ENCODE measurements at places on chromosomes 3 and 15.
A peak's percentile ranks its signal among the peaks of the same experiment; 100 is the strongest.

GRCh38 chr15:99361545-99362185 is 110.4 kb downstream of the LRRC28 start:
- DNase-seq: no peak

DNA sequence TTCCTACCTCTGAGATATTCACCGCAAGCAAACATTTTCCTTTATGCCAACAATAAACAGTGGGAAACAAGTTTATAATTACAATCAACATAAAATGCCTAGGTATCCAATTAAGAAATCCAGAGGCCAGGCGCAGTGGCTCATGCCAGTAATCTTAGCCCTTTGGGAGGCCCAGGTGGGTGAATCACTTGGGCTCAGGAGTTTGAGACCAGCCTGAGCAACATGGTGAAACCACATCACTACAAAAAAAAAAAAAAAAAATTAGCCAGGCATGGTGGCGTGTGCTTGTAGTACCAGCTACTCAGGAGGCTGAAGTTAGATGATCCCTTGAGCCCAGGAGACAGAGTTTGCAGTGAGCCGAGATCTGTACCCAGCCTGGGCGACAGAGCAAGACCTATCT is 17.3 kb downstream of the TBC1D2B start:
- DNase-seq: no peak

- no peak for DNase-seq
Measured at GRCh38 chr15:40420071-40420713, 14.6 kb downstream of the IVD start.

GRCh38 chr3:12159227-12159601 is 502 bp upstream of the TIMP4 start:
- no peak for DNase-seq

DNA sequence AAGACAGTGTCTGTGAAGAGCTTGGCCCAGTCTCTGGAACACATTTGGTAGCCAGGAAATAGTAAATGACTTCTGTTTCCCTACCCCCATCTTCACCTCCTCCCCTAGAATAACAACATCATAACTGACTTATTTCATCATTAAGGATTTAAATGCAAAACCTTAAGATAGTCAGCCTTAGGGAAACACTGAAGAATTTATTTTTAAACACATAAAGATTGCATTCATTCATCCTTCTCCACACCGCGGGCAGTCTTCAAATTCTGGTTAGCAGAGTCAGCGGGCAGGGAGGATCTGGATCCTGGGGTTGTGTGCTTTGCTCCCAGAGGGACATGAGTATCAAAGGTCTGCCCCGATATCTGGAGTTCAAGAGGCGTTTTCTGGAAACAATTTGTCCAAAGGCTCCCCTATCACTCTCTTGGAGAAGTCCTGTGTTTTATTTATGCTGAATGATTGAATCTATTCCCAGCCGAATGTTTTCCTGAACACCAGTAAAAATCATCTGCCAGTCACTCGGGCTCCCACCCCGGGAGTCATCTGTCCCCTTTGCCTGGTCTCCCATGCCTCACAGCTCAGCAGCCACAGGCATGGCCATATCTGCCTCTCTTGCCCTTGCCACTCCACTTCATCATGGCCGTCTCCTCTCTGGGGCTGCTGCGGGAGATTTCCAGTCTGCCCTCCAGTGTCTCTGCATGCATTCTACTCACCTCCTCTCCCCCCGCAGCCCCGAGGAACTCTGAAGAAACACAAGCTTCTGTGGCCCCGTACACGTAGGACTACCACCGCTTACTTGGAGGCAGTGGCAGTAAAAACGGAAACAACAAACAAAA is 234.7 kb upstream of the CTDSPL start:
- no peak for DNase-seq

- DNase-seq: no peak
Measured at GRCh38 chr3:120649830-120650233, 32.2 kb downstream of the HGD start.

DNA sequence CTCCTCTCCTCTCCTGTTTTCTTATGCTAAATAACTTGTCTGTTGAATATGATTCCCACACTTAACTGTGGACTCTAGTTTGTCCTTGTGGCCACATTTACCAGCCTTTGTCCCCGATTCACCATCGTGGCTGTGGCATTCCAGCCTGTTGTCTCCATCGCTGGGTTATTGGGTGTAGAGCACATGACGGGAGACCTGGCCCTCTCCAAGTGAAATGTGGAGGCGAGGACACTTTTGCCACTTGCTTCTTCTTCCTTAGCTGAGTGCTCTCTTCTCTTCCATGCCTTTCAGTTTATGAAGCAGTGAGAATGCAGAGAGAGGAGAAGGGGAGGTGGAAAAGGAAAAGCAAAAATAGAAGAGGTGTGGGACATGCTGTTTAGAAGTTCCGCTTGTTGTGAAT is 61.5 kb upstream of the SAMMSON start:
- DNase-seq: no peak

DNA sequence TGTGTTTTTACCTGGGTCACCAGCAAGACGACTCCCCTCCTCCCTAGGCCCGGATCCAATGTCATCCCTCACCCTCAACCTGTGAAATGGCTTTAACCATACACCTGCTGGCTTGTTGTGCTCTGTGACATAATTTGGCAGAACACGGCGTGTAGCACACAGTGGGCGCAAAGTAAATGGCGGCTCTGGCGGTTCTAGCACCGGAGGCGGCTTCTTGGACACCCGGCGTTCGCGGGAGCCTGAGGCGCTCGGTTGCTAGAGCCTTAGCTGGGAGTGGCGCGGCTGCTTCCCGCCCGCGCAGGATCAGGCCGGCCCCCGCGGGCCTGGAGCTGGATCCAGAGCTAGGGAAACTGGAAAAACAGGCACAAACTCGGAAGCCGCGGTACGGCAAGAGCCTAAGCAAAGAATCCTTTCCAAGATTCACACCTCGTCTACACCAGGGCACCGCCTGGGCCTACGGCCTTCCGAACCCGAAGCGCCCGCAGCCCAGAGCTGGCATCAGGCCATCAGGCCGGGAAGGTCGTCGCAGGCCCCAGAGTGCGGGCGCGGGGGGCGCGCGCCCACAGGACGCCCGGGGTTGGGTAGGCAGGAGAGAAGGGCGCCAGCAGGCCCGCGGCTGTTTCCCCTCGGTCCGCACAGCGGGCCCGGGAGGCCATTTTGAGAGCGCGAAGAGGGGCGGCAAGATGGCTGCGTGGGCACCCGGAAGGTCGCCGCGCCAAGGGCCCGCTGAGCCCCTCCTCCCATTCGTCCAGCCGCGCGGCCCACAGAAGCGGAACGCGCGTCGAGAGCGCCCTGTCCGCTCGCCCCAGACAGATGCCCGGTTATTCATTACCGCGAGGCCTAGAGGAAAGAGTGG is 43.9 kb upstream of the POLG start:
- DNase-seq: no peak

DNA sequence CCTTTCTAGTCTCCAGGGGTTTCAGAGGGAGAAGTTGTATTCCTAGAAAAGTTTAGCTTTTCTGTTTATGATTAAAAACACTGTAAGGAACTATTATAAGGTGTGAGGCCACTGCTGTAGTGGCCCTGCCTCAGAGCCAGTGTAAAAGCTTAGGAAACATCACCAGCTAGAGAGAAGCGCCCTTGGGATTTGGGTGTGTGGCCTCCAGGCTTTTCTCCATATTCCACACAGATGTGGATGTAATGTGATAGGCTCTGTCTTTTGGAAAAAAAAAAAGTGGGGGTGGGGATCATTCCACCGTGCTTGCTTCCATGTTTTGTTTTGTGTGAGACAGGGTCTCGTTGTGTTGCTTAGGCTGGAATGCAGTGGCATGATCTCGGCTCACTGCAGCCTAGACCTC is 13.9 kb downstream of the SEC61A1 start:
- no peak for DNase-seq

DNA sequence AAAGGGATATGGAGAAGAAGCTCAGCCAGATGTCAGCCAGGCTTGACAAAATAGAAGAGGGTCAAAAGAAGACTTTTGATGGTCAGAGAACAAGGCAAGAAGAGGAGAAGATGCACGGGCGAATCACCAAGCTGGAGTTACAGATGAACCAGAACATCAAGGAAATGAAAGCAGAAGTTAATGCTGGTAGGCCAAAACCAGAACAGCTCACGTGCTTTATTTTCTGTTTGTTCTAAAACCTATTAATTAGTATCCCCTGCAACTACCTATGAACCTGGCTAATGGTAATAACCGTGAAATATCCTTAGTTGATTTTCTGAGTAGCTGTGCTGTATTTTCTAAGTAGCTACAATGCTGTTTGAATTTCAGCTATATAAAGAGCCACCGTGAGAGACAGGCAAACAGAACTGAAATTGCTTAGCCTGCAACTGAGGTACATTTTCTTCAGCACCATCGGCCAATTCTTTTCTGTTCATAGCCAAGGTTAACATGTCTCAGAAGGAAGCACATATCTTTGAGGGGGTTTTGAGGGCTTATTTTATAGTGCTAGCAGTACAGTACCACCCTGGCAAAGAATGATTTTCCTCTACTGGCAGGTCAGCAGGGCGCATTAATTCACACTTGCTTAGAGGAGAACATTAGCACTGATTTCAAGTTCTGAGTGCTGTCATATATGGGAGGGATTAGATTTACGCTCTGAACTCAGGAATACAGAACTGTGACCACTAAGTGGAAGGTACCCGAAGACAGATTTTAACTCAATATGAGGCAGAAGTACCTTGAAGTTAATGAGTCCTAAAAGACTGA is 78.9 kb downstream of the FAM81A start:
- no peak for DNase-seq

- DNase-seq: peak; percentile 63
Measured at GRCh38 chr3:42190701-42191442, 75.1 kb downstream of the CCK start.

DNA sequence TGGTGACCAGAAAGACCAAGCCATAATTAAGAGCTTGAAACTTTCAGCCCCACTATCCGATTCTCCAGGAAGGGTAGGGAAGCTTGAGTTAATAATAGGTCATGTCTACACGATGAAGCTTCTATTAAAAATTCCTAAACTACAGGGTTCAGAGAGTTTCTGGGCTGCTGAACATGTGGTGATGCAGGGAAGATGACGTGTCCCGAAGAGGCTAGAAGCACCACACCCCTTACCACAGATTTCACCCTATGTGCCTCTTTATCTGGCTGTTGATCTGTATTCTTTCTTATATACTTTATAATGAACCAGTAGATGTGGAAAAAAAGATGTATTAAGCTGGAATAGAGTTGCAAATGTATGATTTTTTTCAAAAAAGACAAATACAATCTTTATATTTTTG is 473.4 kb downstream of the NLGN1 start:
- no peak for DNase-seq

DNA sequence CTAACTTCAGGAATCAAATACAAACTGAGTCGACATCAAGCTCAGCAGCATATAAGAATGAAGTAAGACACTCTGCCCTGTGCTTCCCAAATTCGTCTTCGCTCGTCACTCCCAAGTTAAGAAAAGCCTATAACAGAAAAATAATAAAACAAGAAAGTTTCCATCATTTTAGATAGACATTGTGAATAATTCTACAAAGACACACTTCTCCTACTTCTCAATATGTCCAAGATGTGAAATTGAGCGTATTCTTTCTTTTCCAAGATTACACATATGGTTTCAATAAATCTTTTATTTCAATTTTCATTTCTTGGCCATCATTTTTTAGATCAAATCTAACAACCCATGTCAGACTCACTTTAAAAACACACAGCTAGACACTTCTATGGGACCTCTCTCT is 85.1 kb downstream of the FSIP1 start:
- no peak for DNase-seq

- peak; percentile 61 for DNase-seq
Measured at GRCh38 chr3:16842272-16843270, 42.2 kb upstream of the PLCL2 start.

GRCh38 chr15:64521726-64522164 is 61.4 kb downstream of the ZNF609 start:
- DNase-seq: no peak

DNA sequence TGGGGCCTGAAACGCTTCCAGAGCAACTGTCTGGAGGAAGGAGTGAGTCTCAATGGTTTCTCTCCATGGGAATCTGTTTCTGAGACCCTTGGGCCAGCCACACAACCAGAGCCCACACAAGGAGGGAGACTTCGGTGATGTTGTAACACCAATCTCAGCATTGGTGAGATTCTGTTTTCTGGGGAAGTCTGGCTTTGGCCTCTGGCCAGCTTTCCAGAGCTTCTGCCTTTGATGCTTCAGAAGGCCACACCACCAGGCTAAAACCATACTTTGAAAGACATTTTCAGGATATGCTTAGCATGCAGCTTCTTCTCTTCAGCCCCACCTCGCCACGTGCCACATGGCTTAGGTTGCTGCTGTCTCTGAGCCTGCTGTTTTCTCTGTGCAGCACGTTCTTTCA is 3.6 kb upstream of the EEFSEC start:
- no peak for DNase-seq

GRCh38 chr3:134004841-134005240 is 24.9 kb downstream of the SLCO2A1 start:
- DNase-seq: no peak

- no peak for DNase-seq
Measured at GRCh38 chr3:102174312-102174712, 260.5 kb upstream of the ZPLD1 start.

- peak; percentile 5 for DNase-seq
Measured at GRCh38 chr3:69385723-69386555, at the start of gene FRMD4B. FRMD4B (minus strand) TSS chr3:69386088; CDS start chr3:69385989, 99 bp downstream.

DNA sequence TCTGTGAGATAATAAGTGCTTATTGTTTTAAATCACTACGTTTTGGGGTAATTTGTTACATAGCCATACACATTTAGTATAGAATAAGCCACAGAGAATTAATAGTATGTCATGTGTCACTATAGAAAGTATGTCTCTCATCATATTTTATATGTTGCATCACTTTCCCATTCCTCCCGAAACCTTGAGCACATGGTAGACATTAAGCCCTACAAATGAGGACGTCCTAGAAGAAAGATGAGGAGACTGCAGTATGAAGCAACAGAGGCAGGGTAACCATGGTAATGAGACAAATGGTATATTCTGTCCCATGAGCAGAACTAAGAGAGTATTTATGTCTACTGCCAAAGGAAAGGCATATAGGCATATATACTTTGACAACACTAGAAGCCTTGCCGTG is 720.2 kb downstream of the ROBO1 start:
- DNase-seq: no peak

GRCh38 chr3:187963003-187963676 is 190.8 kb upstream of the LPP start:
- no peak for DNase-seq

DNA sequence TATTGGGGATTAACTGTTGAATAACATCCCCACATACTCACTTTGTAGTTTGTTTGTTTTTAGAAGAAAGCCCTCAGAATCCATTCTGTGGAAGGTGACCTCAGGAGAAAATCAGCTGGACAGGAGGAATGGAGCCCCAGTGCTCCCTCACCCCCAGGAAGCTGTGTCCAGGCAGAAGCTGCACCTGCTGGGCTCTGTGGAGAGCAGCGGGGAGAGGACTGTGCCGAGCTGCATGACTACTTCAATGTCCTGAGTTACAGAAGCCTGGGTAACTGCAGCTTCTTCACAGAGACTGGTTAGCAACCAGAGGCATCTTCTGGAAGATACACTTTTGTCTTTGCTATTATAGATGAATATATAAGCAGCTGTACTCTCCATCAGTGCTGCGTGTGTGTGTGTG is 14.0 kb downstream of the TIGIT start:
- no peak for DNase-seq

- no peak for DNase-seq
Measured at GRCh38 chr3:10170915-10171478, 6.3 kb downstream of the IRAK2 start.
